Epithelial cell of alveolus of lung (primary cell): ENCODE measurements at places on chromosomes 6 and 20. TPM values are rescaled to one million over a fixed set of nuclear protein-coding genes. Genes with fewer than 3 reads are reported as not detected.

Gene SMPD2
- total RNA-seq = 4.7 and 10.6 TPM in 2 replicates

Gene DACT2
- 0.39 TPM in 1 of 2 replicates, not detected in the other for total RNA-seq

Gene MYO6
- 10.7 and 13.3 TPM in 2 replicates for total RNA-seq

Gene TSHZ2
- 1.0 and 13.6 TPM in 2 replicates for total RNA-seq

Gene TREM2
- total RNA-seq = not detected in 2 replicates

Gene ZNF343
- total RNA-seq = 9.6 and 12.0 TPM in 2 replicates

Gene KIF16B
- 6.2 and 9.4 TPM in 2 replicates for total RNA-seq

Gene CALHM4
- not detected in 2 replicates for total RNA-seq

Gene PRKN
- 0.65 and 3.8 TPM in 2 replicates for total RNA-seq

Gene SEMG1
- not detected in 2 replicates for total RNA-seq

Gene FOXP4
- 9.8 and 11.7 TPM in 2 replicates for total RNA-seq

Gene CAPN11
- not detected in 2 replicates for total RNA-seq
